HFFc6 (cell line): ENCODE measurements at places on chromosomes 16 and 17. TPM values are rescaled to one million over a fixed set of nuclear protein-coding genes. Genes with fewer than 3 reads are reported as not detected.

GRCh38 chr17:69357701-69358100 lies 30.8 kb upstream of the ABCA5 start:
- no peak overlapping the region for H3K27ac ChIP-seq
- H3K4me3 ChIP-seq = no peak overlapping the region
- H3K4me1 ChIP-seq = no peaks in the 10 kb centered on the region
- peaks cover 4% of the 10 kb centered on the region for H3K27me3 ChIP-seq
- no peak for DNase-seq

DNA sequence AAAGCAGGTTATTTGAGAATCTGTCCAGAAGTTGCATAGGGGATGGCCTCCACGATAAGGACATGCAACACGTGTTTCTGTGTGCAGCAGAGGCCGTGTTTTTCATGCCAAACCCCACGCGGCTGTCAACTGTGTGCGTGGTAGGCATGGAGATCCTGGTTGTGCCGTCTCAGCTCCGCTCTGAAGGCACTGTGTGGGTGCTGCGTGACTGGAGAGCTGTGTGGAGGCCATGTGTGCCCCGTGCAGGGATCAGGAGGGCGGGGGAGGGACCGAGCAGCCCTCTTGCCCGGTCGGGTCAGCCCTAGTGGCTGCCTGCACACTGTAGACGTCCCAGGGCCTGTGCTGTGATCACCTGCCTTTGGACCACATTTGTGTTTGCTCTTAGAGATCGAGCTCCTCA lies 74.5 kb downstream of the SEC14L1 start:
- H3K27me3 ChIP-seq = peaks cover 4% of the 10 kb centered on the region
- no peak overlapping the region for H3K4me3 ChIP-seq
- peaks cover 38% of the 10 kb centered on the region for H3K36me3 ChIP-seq
- DNase-seq = no peak

DNA sequence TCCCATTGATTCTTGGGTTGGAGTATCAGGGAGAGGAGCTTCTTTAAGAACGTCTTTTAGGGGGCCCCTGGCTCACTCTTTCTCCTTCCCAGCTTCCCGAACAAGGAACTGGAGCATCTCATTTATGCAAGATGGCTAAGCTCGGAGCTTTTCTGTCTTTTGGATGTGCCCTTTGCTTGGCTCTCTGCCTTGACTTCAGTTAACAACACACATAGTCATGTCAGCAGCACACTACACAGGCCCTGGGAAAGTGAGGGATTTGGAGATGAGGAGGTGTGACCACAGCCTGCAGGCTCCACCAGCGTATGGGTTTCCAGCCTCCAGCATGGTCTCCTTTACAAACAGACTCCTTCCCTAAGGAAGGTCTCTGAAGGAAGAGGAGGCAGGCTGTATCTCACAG lies 310.4 kb downstream of the SNX29 start:
- H3K27me3 ChIP-seq = no peaks in the 10 kb centered on the region; the same call in 1 of the 2 replicates
- H3K4me3 ChIP-seq = no peak overlapping the region
- peaks cover 27% of the 10 kb centered on the region for H3K36me3 ChIP-seq
- H3K4me1 ChIP-seq = no peaks in the 10 kb centered on the region

DNA sequence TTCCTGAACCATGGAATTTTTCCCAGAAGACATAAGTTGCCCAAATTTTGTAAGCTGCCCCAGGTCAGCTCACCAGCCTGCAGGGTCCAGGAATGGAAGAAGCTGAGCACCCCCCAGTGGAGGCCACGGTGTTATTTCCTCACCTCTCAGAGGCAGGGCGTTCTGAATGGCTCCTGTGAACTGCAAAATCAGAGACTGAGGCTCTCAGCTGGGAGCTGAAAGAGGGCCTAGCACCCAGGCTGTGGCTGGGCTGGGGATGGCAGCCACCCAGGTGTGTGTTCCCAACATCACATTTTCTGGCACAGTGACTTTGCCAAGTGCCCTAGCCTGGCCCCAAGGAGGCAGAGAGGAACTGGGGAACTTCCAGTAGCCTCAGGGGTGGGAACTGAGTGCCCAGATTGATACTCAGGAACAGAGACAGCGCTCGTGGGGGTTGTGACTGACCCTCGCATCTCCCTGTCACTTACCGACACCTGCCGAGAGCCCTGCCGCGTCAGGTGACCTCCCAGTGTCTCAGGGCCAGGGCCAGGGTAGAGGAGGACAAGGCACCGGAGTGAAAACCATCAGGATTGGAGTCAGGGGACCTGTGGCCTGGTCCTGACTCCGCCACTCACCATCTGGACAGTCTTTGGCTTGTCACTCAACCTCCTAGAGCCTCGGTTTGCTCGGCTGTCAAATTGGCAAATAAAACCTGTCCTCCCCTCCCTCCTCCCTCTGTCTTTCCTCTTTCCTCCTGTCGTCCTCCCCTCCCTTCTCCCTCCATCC lies 11.3 kb downstream of the CACNG4 start:
- no peak overlapping the region for H3K27ac ChIP-seq
- peaks cover 6% of the 10 kb centered on the region; the same call in 1 of the 2 replicates for H3K4me1 ChIP-seq
- H3K4me3 ChIP-seq = no peak overlapping the region
- DNase-seq = no peak
- peaks cover 42% of the 10 kb centered on the region for H3K27me3 ChIP-seq

- H3K4me1 ChIP-seq = no peaks in the 10 kb centered on the region
- no peak overlapping the region for H3K27ac ChIP-seq
- H3K27me3 ChIP-seq = no peaks in the 10 kb centered on the region; the same call in 1 of the 2 replicates
- no peak overlapping the region for H3K4me3 ChIP-seq
- H3K36me3 ChIP-seq = no peaks in the 10 kb centered on the region
- no peak for DNase-seq
Measured at GRCh38 chr17:32596628-32597027, 109.8 kb downstream of the CDK5R1 start.

DNA sequence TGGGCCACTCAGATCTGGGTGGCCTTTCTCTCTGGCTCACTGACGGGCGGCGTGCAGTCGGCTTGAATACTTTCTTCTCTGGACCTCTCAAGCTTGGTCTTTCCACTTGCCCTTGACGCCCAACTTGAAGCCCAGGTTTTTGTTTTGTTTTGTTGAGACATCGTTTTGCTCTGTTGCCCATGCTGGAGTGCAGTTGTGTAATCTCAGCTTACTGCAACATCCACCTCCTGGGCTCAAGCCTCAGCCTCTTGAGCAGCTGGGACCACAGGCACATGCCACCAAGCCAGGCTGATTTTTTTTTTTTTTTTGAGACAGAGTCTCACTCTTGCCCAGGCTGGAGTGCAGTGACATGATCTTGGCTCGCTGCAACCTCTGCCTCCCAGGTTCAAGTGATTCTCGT lies 22.7 kb upstream of the KIF19 start:
- H3K27ac ChIP-seq = no peak overlapping the region
- H3K4me1 ChIP-seq = no peaks in the 10 kb centered on the region
- H3K27me3 ChIP-seq = no peaks in the 10 kb centered on the region; the same call in 1 of the 2 replicates
- DNase-seq = no peak

GRCh38 chr17:55456307-55457240 lies 34.9 kb upstream of the MMD start:
- no peak for DNase-seq
- peaks cover 4% of the 10 kb centered on the region for H3K27me3 ChIP-seq
- no peak overlapping the region for H3K4me3 ChIP-seq
- H3K36me3 ChIP-seq = no peaks in the 10 kb centered on the region
- no peak overlapping the region for H3K27ac ChIP-seq
- H3K4me1 ChIP-seq = peaks cover 62% of the 10 kb centered on the region

ANKFN1 gene
- total RNA-seq = 0.09 to 0.63 TPM (median 0.38 TPM) in 3 replicates

FXR2 gene
- total RNA-seq = 51.2 to 61.6 TPM (median 59.6 TPM) in 3 replicates

TNFRSF17 gene
- total RNA-seq = 0.21 to 0.29 TPM in 2 of 3 replicates, not detected in the other

KCNAB3 gene
- 1.5 to 2.9 TPM (median 2.6 TPM) in 3 replicates for total RNA-seq

OTOA gene
- total RNA-seq = not detected in 3 replicates
